ENCODE measurements at places on chromosomes 7 and 10.

- DNase-seq = no peak
Observed at GRCh38 chr10:23063045-23063972, 32.1 kb upstream of the MSRB2 start.

- DNase-seq = no peak
Observed at GRCh38 chr7:64602086-64602485, 39.2 kb upstream of the ZNF680 start.

DNA sequence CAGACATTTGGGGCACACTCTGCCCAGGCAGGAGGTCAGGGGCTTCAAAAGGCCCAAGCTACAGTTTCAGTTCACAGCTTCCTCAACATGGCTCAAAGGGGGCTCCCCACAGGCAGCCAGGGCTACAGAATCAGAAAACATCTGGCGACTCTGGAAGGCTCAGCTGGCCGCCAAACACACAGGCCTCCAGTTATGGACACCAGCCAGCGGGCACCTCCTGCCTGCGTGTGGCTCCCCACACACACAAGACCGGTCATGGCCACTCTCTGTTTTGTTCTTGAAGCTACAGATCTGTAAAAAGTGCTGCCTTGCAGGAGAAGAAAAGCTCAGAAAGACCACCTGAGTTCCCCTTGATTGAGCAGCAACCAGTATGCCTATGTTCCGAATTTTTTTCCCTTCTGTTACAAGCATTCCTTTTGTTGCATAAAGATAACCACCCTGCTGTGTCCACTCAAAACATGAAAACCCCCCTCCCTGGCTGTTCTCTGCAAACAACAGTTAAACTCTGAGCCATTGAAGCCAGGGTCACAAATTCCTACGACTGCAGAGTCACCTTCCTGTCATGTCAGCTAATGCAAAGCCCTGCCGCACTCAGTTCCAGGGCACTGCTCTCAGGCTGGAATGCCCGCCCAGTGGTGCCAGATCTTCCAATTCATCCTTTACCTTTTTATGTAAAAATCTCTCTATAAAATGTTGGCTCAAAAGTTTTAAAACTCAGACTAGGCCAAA, 33.6 kb downstream of the VSTM4 start:
- DNase-seq = no peak

DNA sequence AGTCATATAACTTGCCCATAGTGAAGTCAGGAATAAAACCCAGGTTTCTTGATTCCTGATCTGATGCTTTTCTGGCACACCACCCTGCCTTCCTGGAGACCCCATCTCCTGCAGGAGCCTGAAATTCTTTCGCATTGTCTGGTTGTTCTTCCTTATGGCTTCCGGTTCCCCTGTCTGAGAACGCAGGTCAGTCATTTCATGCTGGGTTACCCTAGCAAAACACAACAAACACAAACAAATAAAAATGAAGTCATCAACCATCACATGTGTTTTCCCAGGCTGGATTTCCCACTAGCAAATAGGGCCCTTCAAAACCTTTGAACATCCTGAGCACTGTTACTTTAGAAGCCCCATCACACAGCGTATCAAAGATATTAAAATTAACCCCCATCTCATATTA, 569.6 kb downstream of the LRMDA start:
- DNase-seq = no peak

DNA sequence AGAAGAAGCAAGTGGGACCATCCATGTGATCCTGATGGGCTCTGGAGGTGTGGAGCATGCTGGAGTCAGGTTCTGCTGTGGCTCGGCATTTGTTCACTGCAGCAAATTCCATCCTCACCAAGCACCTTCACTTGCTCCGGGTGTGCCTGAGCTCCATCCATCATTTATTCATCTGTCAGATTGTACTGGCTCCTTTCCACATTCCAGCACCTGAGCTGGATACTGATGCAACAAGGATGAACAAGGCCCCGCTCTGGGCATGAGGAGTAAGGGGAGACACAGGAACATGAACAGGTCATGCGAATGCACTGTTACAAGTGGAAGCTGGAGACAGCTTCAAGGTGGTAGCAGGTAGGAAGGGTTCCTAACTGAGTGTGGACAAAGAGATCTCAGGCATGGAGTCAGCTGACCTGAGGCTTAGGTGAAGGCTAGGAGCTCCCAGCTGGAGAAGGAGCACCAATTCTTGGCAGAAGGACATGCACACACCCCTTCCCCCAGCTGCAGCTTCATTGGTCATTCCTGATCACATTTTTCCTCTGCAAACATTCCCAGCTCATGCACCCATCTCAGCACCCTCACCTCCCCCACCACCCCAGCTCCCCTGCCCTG, 133.7 kb upstream of the ZMIZ1 start:
- DNase-seq = no peak

- DNase-seq = no peak
Observed at GRCh38 chr7:141697211-141697871, 4.6 kb downstream of the DENND11 start.

DNA sequence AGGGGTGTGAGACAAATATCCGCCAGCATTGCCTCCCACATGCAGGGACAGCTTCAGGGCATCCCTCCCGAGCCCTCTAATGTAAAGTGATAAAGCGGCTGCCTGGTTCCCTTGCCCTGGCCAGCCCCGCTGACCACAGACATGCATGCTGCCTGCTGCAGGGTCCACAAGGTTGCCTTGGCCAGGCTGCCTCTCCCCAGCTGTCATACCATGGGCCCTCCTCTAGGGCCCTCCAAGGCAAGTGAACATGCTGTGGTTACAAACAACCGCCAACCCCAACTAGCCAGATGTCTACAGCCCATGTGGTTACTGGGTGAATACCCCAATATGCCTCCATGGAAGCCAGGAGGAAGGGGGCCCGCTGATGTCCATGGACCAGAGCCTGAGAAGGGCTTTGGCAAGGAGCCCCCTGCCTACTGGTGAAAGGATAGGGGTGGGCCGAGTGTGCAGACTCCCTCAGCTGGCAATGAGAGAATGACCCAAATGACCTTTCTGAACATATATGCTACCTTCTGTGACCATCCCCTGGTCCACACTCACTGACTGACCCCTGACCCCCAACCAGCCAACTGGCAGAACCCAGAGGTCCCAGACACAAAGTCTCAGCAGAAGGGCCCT, 37.4 kb downstream of the GRID1 start:
- DNase-seq = no peak

- DNase-seq = no peak
Observed at GRCh38 chr10:94417321-94417720, 15.0 kb downstream of the TBC1D12 start.

GRCh38 chr7:102064361-102065025, 222.2 kb upstream of the SH2B2 start:
- DNase-seq = no peak

GRCh38 chr10:69316313-69317059, 38.2 kb downstream of the HK1 start:
- DNase-seq = no peak

All from activated B cell treated with CpG ODN at 0.5 μM for 24 hours (primary cell).